ENCODE measurements at places on chromosomes 4 and X.

- DNase-seq, result no peak
Observed at GRCh38 chrX:120309873-120310705, 1.2 kb downstream of the TMEM255A start.

DNA sequence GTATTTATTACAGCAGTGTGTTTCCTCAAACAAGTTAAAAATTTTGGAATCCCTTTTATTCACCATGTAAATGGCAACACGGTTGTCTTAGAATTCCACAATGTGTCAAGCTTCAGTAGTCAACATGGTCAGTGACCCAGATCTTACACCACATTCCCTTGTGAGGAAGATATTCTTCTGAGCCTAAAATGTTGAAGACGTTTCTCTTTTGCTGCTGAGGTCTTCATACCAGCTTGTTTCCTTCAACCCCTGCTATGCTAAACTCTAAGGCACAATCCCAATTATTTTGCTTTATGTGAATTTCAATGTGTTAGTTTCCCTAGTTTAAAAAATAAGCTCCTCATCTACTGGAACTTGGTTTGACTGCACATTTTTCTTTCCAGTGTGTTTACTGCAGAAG, 17.6 kb upstream of the LDB2 start:
- DNase-seq, result no peak

- DNase-seq, result no peak
Observed at GRCh38 chrX:48648336-48648751, 35.3 kb upstream of the WAS start.

GRCh38 chr4:86993909-86994681, 59.3 kb downstream of the AFF1 start:
- DNase-seq, result no peak

- no peak for DNase-seq
Observed at GRCh38 chr4:173666-174314, 49.5 kb downstream of the ZNF718 start.

GRCh38 chr4:33850371-33850902, 2393.9 kb downstream of the ARAP2 start:
- no peak for DNase-seq

- DNase-seq, result no peak
Observed at GRCh38 chr4:94976371-94977011, 218.7 kb downstream of the BMPR1B start.

- DNase-seq, result no peak
Observed at GRCh38 chr4:176448761-176449160, 129.0 kb downstream of the SPCS3 start.

DNA sequence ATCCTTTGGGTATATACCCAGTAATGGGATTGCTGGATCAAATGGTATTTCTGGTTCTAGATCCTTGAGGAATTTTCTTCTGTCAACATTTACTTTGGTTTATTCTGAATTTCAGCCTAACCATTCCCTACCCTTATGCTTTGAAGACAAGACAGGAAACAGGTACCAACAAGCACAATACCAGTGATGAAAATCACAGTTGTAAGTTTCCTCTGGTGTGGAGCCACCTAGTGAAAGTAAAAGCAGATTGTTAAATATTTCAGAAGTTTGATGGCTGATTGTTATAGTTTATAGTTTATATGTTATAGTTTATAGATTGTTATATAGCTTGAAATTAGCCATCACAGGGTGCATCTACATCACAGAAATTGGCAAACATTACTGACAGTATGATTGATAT, 104.5 kb upstream of the AGA start:
- DNase-seq, result no peak

DNA sequence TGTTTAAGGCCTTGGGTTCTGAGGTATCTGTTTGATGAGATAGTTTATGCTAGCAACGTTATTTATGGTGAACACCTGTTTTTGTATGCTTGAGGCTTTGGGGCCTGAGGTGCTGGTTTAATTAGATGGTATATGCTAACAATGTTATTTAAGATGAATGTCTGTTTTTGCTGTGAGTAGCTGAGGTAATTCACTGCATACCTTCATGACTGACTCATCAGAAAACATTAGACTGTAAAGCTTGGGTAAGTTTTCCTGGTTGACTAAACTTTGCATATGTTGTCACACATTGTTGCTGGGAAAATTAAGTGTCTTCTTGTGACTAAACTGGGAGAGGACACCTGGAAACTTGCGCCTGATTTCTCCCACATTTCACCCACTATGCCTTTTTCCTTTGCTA, 1026.6 kb downstream of the RAPGEF2 start:
- no peak for DNase-seq

GRCh38 chr4:57106181-57106580, 4.0 kb downstream of the IGFBP7 start:
- no peak for DNase-seq

DNA sequence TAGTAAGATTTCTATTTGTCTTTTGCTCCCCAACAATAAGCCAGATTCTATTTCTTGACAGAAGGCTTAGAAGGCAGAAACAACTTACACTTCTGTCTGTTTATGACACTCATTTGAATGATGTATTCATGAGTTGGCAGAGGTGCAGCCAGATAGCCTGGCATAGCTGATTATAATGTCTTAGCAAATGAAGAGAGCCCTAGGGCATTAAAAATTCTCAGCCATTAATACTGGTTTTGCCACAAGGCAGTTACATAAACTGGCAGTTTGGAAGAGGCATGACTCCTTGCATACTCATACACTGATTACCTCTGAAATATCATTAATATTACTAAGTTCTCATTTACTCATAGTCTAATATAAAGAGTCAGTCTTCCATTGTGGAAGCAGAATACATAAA, 728.5 kb upstream of the NDST4 start:
- DNase-seq, result no peak

- no peak for DNase-seq
Observed at GRCh38 chr4:1807332-1807777, 14.3 kb downstream of the FGFR3 start.

- no peak for DNase-seq
Observed at GRCh38 chr4:36509845-36510244, 228.4 kb downstream of the DTHD1 start.

DNA sequence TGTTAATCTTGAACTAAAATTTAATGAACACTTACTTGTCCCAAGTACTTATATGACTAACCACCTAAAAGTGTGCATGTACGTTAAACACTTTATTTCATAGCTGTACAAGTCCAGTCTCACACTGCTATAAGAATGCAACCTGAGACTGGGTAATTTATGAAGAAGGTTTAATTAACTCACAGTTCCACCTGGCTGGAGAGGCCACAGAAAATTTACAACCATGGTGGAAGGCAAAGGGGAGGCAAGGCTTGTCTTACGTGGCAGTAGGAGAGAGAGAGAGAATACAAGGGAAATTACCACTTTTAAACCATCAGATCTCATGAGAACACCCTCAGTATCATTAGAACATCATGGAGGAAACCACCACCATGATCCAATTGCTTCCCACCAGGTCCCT, 748.7 kb upstream of the HS3ST1 start:
- DNase-seq, result no peak

DNA sequence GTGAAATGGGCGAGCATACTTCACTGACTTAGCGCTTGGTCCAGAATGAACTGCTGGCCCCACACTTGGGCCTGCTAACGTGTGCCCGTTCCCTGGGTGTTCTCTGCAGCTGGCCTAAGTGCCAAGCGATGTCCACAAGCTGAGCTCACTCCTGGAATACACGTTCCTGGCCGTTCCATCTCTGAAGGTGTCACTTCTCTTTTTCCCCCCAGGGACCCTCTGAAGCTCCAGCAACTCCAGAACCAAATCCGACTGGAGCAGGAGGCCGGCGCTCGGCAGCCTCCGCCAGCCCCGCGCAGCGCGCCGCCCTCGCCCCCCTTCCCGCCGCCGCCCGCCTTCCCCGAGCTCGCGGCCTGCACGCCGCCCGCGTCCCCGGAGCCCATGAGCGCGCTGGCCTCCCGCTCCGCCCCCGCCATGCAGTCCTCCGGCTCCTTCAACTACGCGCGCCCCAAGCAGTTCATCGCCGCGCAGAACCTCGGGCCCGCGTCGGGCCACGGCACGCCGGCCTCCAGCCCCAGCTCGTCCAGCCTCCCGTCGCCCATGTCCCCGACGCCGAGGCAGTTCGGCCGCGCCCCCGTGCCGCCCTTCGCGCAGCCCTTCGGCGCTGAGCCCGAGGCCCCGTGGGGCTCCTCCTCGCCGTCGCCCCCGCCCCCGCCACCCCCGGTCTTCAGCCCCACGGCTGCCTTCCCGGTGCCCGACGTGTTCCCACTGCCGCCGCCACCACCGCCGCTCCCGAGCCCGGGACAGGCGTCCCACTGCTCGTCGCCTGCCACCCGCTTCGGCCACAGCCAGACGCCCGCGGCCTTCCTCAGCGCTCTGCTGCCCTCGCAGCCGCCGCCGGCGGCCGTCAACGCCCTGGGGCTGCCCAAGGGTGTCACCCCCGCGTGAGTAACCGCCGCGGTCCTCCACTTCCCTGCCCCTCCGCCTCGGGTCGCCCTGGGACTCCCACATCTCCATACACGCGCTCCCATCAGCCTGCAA, 132.3 kb downstream of the CBR4 start:
- no peak for DNase-seq

- DNase-seq, result no peak
Observed at GRCh38 chr4:148827781-148828180, 385.6 kb upstream of the NR3C2 start.

DNA sequence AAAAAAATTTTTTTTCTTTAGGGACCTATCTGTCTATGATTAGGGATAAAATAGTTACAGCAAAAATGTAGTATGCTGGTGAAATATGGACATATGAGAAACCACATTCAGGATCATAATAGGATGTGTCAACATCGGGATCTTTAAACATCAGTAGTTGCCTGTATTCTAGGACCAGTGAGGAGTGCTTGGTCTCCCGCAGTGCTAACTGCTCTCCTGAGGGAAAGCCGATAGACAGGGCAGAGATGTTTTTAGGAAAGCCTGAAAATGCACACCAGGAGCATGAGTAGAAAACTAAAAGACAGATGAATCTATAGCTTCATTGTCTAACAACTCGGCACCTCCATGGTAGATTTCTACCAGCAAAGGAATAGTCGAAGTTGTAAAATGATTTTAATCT, 178.1 kb upstream of the SMIM31 start:
- DNase-seq, result no peak

DNA sequence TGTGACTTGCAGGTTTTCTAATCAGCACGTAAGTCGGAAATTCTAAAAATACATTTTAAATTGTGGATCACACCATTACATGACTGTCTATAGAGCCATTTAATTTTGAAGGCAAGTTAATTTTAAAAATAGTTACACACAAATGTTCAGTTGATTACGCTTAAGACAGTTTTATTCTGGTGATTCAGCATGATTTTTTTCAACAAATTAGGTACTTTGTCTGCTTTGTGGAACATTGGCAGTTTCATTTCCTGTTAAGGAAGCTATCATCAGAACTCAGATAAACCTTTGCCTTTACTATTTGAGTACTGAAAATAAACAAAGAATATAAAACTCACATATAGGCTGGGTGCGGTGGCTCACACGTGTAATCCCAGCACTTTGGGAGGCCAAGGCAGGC, 19.5 kb downstream of the SAT1 start:
- DNase-seq, result no peak

GRCh38 chr4:186724864-186725468, 1.3 kb upstream of the FAT1 start:
- no peak for DNase-seq

DNA sequence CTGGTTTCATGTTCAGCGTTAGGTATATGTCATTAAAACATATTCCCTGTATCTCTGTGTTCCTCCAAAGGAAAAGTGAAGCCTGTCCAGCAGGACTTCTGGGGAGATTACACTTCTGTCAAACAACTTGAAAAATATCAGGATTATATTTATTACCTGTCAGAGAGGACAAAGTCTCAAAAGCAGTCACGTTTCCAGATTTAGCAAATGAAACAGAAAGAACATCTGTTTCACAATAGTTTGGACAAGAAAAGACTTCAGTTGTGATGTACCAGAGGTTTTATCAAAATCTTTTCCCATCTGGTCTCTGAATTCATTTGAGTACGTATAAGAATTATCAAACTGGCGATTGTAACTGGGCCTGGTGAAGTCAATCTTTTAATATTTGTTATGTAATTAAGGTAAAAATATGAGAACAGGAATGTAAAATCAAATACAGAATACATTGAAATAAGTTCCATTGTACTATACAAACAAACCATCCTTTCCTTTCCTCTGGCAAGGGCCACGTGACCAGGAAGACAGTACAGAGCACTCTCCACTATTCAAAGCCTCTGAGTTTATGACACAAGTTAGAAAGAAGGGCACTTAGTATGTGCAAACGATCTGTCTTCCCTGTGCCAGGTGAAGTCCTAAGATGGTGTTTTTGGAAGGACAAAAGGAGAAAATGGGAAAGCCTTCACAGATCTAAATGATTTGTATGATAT, 3.2 kb downstream of the CASP3 start:
- no peak for DNase-seq

- no peak for DNase-seq
Observed at GRCh38 chrX:21946925-21947641, 6.6 kb downstream of the SMS start.

GRCh38 chrX:135931644-135932487, 38.4 kb downstream of the SAGE1 start:
- peak; percentile 51 for DNase-seq

- no peak for DNase-seq
Observed at GRCh38 chr4:4794421-4794820, 65.0 kb upstream of the MSX1 start.

- DNase-seq, result no peak
Observed at GRCh38 chr4:166498546-166498945, 625.5 kb downstream of the TLL1 start.

All from activated CD4-positive, CD25-positive, alpha-beta regulatory T cell treated with anti-CD3 and anti-CD28 coated beads, Interleukin-2, amount 50 U/mL, for 72 hours (primary cell).